Breast epithelium (tissue), 4 donors: ENCODE measurements at places on chromosomes 1 and 21.

GRCh38 chr1:8370905-8371315, 53.0 kb downstream of the SLC45A1 start:
- peak; percentile 39 for DNase-seq
- H3K27ac ChIP-seq, result peak overlapping the region; percentile 87
- H3K4me3 ChIP-seq, result no peak overlapping the region
- H3K36me3 ChIP-seq, result no peaks in the 10 kb centered on the region
- H3K27me3 ChIP-seq, result no peaks in the 10 kb centered on the region
- H3K4me1 ChIP-seq, result peaks cover 39% of the 10 kb centered on the region

- no peak overlapping the region for H3K27ac ChIP-seq
- no peaks in the 10 kb centered on the region for H3K36me3 ChIP-seq
- H3K27me3 ChIP-seq, result no peaks in the 10 kb centered on the region
- H3K4me1 ChIP-seq, result no peaks in the 10 kb centered on the region
- no peak overlapping the region for H3K4me3 ChIP-seq
Measured at GRCh38 chr1:228944296-228944695, 209.0 kb downstream of the RHOU start.

- no peak within 1 kb of the TSS for H3K4me3 ChIP-seq
- no peaks in the 10 kb centered on the region for H3K27me3 ChIP-seq
- H3K27ac ChIP-seq, result no peak within 1 kb of the TSS
- no peak for DNase-seq
- no peaks in the 10 kb centered on the region for H3K4me1 ChIP-seq
Measured at GRCh38 chr1:160115545-160116282, at the start of gene ATP1A2. ATP1A2 (plus strand) TSS chr1:160115759; CDS start chr1:160115862, 103 bp downstream.

GRCh38 chr1:3931007-3931912, 31.2 kb upstream of the C1orf174 start:
- H3K27ac ChIP-seq, result no peak overlapping the region
- DNase-seq, result no peak

GRCh38 chr1:21362096-21362495, 71.8 kb upstream of the ECE1 start:
- H3K27me3 ChIP-seq, result no peaks in the 10 kb centered on the region
- no peak overlapping the region for H3K27ac ChIP-seq
- DNase-seq, result no peak
- H3K4me3 ChIP-seq, result no peak overlapping the region
- H3K36me3 ChIP-seq, result no peaks in the 10 kb centered on the region

DNA sequence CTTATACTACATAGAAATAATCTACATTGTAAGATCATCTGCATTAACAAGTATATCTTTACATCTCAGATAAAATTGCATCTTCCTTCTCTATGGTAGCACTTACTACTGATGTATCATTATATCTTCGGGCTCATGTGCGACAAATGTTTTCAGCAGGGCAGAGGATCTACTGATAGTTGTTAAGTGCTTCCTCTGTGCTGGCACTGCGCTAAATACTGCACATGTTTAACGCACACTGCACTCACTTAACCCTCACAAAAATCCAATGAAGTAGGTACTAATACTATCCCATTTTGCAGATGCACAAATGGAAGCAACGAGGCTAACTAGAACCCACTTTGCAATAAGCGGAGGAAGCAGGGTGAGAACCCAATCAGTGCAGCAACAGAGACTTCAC, 75.6 kb upstream of the USP25 start:
- H3K4me3 ChIP-seq, result no peak overlapping the region
- no peak for DNase-seq
- H3K27me3 ChIP-seq, result no peaks in the 10 kb centered on the region
- no peaks in the 10 kb centered on the region for H3K36me3 ChIP-seq

GRCh38 chr1:150235852-150236613, at the start of gene ANP32E:
ANP32E (minus strand) TSS chr1:150236112; CDS start chr1:150235786, 326 bp downstream.
- H3K36me3 ChIP-seq, result no peaks in the 10 kb centered on the region
- DNase-seq, result peak; percentile 90
- peak within 1 kb of the TSS; percentile 98 for H3K27ac ChIP-seq
- H3K27me3 ChIP-seq, result no peaks in the 10 kb centered on the region
- H3K4me3 ChIP-seq, result peak within 1 kb of the TSS; percentile 64
- H3K4me1 ChIP-seq, result no peaks in the 10 kb centered on the region

DNA sequence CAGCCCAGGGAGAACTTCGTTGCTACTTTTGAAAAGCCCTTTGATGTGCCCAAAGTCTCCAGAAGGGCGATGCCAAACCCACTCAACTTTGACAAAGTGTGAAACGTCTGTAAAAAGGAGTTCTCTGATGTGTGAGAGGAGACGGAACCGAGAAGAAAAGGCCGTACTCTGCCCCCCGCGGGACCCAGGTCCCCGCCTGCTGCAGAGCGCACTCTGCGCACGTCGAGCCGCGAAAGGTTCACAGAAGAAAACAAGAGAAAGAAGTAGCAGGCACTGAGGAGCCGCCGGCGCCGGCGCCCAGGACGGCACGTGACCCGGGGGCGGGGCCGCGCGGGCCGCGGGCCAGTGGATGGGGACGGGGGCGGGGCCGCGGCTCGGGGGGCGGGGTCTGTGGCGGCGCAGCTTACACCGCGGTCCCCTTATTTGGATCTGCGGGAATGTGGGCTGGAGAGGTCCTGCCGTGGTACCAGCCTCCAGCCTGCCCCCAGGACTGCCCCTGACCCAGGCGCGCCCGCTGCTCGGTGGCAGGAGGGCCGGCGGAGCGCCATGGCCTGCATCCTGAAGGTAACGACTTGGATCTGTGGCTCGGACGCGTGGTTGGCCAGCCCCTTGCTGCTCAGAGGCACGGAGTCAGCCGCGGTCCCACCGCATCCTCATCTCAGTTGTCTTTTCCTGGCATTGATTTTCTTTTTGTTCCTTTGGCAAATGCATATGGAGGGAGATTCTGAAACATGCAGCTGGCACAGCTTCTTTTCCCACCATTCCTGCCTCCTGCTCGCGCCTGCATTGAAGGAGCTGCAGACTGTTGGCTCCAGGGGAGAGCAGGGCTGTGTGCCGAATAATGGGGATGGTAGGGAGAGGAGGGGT, at the start of gene ST6GALNAC3:
ST6GALNAC3 (plus strand) TSS at position 426 of the 867 bp plus-strand sequence.
- DNase-seq, result peak; percentile 59
- H3K4me3 ChIP-seq, result peak within 1 kb of the TSS; percentile 65
- H3K4me1 ChIP-seq, result no peaks in the 10 kb centered on the region
- peak within 1 kb of the TSS; percentile 46 for H3K27ac ChIP-seq
- H3K27me3 ChIP-seq, result no peaks in the 10 kb centered on the region

- no peak overlapping the region for H3K4me3 ChIP-seq
- no peaks in the 10 kb centered on the region for H3K27me3 ChIP-seq
- H3K4me1 ChIP-seq, result no peaks in the 10 kb centered on the region
Measured at GRCh38 chr21:41229509-41230248, 61.7 kb downstream of the BACE2 start.

DNA sequence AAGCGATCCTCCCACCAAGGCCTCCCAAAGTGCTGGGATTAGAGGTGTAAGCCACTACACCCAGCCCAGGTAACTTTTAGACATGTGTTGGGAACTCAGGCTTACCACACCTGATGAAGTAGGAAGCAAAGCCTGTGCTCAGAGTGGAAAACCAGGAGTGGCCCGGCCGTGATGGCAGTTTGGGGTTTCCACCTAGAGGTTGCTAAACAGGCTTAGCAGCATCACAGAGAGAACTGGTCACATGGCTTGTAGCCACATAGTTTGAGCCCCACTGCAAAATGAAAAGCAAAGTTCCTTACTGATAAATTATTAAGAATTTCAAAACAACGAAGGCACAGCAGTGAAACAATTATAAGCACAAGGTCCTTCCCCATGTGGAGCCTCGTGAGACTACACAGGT, 142.6 kb upstream of the CXADR start:
- H3K4me3 ChIP-seq, result no peak overlapping the region
- H3K27ac ChIP-seq, result peak overlapping the region; percentile 64
- no peaks in the 10 kb centered on the region for H3K4me1 ChIP-seq
- H3K27me3 ChIP-seq, result no peaks in the 10 kb centered on the region
- DNase-seq, result peak; percentile 60

GRCh38 chr1:113928187-113928930, 765 bp upstream of the HIPK1 start:
- no peaks in the 10 kb centered on the region for H3K4me1 ChIP-seq
- peak overlapping the region; percentile 97 for H3K27ac ChIP-seq

GRCh38 chr1:187038784-187039183, 210.0 kb downstream of the PLA2G4A start:
- no peak overlapping the region for H3K4me3 ChIP-seq
- no peaks in the 10 kb centered on the region for H3K4me1 ChIP-seq
- DNase-seq, result no peak
- H3K36me3 ChIP-seq, result no peaks in the 10 kb centered on the region
- no peaks in the 10 kb centered on the region for H3K27me3 ChIP-seq

DNA sequence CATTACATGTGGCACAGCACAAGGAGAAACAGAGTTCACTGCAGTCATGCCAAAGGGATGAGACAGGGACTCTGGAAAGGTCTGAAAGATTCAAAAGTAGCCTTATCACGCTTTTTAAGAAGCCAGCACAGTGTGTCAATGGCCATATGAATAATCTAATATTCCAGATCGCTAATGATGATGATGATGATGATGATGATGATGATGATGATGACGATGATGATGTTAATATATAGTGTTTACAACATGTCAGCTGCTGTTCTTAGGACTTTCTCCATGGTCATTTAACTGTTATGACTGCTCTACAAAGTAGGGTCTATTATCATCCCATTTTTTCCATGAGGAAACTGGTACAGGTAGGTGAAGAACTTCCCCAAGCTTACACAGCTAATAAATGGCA, 64.4 kb downstream of the NTMT2 start:
- no peaks in the 10 kb centered on the region for H3K36me3 ChIP-seq
- H3K27ac ChIP-seq, result no peak overlapping the region
- H3K4me1 ChIP-seq, result peaks cover 4% of the 10 kb centered on the region
- no peaks in the 10 kb centered on the region for H3K27me3 ChIP-seq

- peaks cover 4% of the 10 kb centered on the region for H3K27me3 ChIP-seq
- H3K4me1 ChIP-seq, result no peaks in the 10 kb centered on the region
- H3K4me3 ChIP-seq, result no peak overlapping the region
- no peaks in the 10 kb centered on the region for H3K36me3 ChIP-seq
- H3K27ac ChIP-seq, result no peak overlapping the region
Measured at GRCh38 chr1:227465256-227465655, 98.1 kb upstream of the ZNF678 start.

DNA sequence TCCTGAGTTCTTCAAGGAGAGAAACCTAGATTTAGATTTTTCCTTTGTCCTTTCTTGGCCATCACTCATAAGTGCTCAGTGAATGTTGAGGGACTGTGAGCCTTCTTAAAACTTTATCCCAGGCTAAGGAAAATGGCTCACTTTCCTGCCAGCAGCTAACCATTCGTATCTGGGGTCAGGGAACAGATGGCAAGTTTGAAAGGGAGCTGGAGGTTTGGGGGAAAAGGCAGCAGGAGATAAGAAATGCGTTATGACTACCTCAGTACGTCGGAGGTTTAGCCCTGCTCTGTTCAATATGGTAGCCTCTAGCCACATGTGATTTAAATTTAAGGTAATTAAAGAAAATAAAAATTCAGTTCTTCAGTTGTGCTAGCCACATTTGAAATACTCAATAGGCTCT, 13.3 kb downstream of the RRP15 start:
- no peak overlapping the region for H3K27ac ChIP-seq
- H3K4me3 ChIP-seq, result no peak overlapping the region
- no peaks in the 10 kb centered on the region for H3K4me1 ChIP-seq
- no peaks in the 10 kb centered on the region for H3K27me3 ChIP-seq
- no peaks in the 10 kb centered on the region for H3K36me3 ChIP-seq

DNA sequence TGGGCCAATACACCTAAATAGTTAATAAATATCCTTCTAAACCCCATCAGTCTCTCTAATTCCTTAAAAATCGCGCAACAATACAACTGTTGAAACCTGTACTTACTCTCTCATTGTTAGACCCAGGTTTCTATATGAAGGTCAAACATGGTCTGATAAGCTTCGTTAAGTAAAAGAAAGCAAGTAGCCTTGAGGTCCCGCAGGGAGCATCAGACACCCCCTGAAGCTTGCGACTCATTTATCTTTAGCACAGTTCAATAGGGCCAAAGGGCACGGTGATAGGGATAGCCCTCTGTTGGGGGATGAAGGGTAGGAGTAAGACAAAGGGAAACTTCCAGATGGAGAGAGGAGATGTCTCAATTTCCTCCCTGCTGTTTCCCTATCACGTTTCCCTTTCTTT, 27.3 kb upstream of the THEM4 start:
- no peaks in the 10 kb centered on the region for H3K4me1 ChIP-seq
- no peak for DNase-seq
- no peak overlapping the region for H3K4me3 ChIP-seq
- H3K36me3 ChIP-seq, result no peaks in the 10 kb centered on the region
- no peak overlapping the region for H3K27ac ChIP-seq
- H3K27me3 ChIP-seq, result no peaks in the 10 kb centered on the region

DNA sequence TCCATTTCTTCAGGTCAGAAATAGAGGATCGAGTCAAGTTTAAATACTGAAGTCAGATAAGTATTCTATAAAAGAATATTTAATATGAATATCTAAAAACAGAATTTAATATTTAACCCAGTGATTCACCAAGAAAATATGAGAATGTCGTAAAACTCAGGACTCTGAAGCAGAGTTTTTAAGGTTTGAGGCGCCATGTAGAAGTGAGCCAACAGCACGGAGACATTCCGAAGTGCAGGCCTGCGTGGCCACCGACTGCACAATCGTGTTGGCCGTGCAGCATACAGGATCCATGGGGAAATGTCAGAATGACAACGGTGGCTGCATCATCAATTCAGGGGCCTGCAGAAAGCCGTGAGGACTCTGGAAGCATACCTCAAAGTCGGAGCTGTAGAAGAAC, 23.4 kb downstream of the MRAP start:
- H3K27me3 ChIP-seq, result no peaks in the 10 kb centered on the region
- no peak overlapping the region for H3K27ac ChIP-seq
- H3K4me1 ChIP-seq, result no peaks in the 10 kb centered on the region
- no peak overlapping the region for H3K4me3 ChIP-seq

GRCh38 chr1:51276286-51276685, 40.2 kb downstream of the RNF11 start:
- H3K27ac ChIP-seq, result no peak overlapping the region
- H3K4me1 ChIP-seq, result no peaks in the 10 kb centered on the region
- no peak for DNase-seq
- H3K4me3 ChIP-seq, result no peak overlapping the region

DNA sequence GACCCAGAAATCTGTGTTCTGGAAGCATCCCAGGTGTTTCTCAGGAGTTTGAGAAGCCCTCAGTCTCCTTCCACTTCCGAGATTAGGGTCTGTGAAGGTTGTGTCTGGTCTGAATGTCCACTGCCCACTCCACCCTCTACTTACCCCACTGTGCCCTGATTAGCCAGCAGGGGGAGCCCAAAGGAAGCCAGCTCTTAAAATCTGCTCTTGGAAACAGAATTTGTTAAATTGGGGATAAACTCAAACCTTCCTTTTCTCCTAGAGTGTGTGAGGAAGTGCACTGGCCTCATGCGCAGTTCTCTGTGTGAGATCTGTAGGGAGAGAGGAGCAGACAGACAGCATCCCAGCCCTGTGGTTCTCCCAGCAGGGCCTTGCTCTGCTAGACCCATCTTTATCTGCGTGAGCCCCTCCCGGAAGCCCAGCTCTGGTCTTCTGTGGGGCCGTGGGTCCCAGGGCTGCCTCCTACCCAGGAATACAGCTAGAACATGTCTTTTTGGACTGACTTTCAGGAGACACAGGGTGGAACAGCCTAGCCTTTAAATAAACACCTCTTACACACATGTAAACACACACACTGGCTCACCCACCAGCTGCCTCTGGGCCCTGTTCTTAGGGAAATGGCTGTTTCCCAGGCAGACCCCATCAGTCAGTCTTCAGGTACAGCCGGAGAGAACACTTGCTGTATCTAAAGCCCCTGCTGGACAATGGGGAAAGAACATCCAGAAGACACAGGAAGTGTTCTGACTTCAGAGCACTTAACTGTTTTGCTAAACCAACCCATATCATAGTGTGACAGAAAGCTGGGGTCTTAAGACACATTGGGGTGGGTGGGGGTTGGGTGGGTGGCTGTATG, 52.2 kb downstream of the SMYD2 start:
- no peaks in the 10 kb centered on the region for H3K27me3 ChIP-seq
- peak; percentile 57 for DNase-seq
- H3K27ac ChIP-seq, result no peak overlapping the region
- no peak overlapping the region for H3K4me3 ChIP-seq
- no peaks in the 10 kb centered on the region for H3K36me3 ChIP-seq
- no peaks in the 10 kb centered on the region for H3K4me1 ChIP-seq
